ENCODE measurements at places on chromosomes 2 and 18.

- no peak for DNase-seq
Observed at GRCh38 chr2:202113571-202114142, 40.6 kb downstream of the KIAA2012 start.

DNA sequence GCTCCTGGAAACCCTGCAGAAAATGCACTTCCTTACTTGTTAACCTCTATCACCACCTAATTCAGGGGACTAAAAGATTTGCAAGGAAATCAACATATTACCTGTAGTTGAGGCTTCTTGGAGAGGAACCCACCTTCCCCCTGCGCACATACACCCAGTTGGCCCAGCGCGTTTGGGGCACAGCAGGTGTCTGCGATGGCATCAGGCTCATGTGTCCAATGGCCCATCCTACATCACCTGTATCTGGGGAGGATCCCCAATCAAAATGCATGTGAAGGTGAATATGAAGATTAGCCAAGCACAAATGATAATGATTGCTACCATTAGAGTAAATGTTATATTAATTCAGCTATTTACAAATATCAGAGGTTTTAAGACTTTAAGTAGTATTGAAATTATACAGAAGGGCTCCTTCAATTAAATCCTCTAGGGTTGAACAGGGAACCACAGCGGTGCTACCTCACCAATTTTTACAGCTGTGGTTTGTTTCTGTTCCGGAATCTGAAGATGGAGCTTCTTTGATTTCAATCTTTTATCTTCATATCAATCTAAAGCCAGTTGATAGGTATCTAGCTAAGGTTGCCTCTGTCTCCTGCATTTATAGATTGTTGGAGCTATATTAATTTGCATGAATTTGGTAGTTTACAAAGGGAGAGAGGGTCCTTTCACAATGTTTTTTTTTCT, 486.0 kb downstream of the RNF144A start:
- no peak for DNase-seq

DNA sequence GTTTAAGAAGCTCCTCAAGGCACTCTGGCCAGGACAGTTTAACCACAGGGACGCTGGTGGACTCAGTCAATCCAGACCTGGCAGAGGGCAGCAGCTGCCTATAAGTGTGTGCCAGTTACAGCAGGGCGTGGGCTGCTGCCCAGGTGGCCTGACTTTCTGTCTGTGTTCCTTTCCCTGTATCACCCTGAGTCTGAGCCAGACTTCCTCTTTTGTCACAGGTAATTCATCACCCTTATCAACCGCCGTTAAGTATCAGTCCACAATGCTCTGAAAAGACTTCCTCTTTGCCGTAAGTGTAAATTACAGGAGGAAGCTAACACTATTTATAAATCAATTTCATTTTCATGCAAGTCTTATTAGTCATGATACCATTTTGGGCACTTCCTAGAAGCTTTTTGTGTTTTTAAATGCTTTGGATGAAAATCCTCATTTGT, 7.0 kb downstream of the LPIN1 start:
- peak; percentile 8 for DNase-seq

DNA sequence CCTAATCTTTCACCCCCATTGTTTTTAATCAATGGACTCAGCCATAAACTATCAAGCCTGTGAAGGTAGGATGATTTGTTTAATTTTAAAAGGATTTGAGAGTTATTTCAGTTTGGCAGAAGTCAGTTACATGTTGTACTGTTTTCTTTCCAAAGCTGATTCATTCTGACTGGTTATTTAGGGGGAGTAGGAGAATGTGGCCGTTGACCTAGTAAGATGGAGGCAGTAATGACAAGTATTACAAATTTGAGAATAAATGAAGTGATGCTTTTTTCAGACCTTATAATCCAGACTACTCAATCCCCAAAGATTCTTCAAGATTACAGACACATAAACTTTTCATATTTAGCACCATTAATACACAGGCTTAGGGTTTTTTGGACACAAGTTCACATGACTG, 4.3 kb downstream of the EPHA4 start:
- no peak for DNase-seq

DNA sequence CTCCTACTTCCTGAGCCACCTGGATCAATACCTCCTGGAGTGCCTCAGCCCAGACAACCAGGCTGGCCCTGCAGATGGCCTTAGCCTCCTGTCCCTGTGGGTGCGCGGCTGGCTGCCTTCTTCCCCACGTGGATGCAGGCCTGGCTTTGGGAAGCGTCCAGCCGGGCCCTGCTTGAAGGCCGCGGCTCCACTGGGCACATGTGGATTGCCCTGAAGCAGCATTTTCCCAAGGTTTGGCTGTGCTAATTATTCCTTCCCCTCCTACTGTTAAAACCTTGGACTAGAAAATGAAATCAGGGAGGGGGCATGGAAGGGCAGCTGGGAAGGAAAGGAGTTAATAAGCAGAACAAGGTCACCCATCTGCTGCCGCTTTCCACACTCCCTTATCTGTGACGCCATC, 143.0 kb upstream of the GATA6 start:
- no peak for DNase-seq

All from ELF-1 (cell line).